ENCODE measurements at places on chromosomes 3 and 15.

DNA sequence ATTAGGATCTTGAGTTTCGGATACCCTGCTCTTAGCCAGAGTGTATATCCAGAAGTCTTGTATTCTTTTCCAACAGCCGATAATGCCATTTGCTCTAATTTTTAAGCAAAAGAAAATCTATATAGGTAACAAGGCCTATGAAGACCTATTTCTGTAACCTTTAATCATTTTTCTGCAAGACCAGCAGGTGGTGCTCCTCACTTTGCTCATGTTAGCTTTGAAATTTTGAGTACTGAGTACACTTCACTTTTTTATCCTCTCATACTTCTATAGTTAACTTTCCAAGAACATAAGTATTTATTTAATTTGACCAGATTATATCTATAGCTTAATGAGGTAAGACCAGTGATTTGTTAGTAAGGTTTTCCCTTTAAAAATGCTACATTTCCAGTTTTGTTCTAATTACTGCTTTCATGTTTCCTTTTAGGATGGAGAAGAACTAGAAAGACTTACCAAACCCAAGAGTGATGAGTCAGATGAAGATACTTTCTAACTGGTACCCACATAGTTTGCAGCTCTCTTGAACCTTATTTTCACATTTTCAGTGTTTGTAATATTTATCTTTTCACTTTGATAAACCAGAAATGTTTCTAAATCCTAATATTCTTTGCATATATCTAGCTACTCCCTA is 20.5 kb downstream of the SLC35A5 start:
- DNase-seq: no peak

- DNase-seq: no peak
Observed at GRCh38 chr3:132038198-132038825, 3.5 kb upstream of the CPNE4 start.

- no peak for DNase-seq
Observed at GRCh38 chr15:80072285-80072994, 13.0 kb downstream of the ZFAND6 start.

DNA sequence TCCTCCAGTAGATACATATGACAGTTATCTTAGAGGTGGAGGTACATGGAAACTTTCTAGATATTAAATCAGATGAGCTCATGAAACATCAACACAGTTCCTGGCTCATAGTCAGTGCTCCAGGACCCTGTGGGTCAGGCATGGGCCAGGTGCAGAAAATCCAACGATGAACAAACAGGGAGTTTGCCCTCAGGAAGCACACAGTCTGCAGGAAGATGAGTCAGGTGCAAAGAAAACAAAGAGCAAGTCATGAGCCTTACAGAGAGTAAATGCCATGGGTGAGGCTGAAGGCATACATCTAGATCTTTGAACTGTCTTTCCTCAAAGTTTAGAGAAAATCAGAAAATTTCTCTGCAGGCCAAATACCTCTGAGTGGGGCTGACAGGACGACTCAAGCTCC is 184.2 kb upstream of the TPM1 start:
- DNase-seq: no peak

DNA sequence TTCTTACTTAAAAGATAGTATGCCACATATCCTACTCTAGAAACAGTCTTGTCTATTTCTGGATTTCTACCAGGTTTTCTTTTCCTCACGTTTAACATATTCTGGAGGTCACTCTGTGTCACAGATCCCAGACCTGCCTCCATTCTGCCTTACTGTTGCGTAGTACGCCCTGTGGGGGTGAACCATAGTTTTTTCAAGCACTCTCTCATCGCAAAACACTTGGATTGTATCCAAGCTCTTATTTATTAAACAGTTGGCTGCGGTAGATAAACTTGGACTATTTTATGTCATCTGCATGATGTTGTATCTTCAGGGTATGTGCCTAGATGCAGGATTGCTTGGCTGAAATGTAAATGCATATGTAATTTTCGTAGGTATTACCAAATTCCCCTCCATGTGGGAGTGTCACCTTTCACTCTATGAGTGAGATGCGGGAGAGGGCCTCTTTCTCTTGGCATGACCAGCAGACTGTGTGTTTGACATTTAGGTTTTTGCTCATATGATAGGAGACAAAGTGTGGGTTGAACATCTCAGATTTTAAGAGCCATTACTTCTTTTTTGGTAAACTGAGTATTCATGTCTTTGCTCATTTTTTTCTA is 55.8 kb downstream of the ABTB1 start:
- DNase-seq: no peak

- no peak for DNase-seq
Observed at GRCh38 chr15:44314512-44314911, 26.0 kb downstream of the GOLM2 start.

Data from stimulated activated CD4-positive, alpha-beta T cell treated with anti-CD3 and anti-CD28 coated beads, Interleukin-1b, Interleukin-23, amount 100 ng/mL, for 24 hours (primary cell).